G401 (cell line): ENCODE measurements at places on chromosomes 3 and 15. TPM values are rescaled to one million over a fixed set of nuclear protein-coding genes. Genes with fewer than 3 reads are reported as not detected.

GRCh38 chr15:42149493-42150218 lies 6.8 kb downstream of the PLA2G4F start:
- DNase-seq = no peak

DNA sequence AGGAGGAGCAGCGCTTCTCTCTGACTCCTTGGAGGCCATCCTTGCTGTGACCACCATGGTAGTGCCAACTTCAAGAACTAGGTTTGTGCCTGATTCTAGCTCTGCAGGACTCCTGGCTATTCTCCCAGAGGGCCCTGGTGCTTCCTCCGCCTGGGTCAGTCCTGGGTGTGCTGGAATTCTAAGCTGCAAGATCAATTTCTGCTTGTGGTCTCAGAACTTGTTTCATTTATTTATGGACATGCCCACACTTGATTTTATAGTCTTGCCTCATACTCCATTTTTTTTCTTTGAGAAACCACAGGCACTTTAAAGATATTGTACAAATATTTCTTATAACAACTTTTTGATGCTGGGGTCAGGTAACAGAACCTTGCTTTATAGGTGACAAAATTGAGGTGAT lies 87.6 kb downstream of the PDCD6IP start:
- no peak for DNase-seq

DNA sequence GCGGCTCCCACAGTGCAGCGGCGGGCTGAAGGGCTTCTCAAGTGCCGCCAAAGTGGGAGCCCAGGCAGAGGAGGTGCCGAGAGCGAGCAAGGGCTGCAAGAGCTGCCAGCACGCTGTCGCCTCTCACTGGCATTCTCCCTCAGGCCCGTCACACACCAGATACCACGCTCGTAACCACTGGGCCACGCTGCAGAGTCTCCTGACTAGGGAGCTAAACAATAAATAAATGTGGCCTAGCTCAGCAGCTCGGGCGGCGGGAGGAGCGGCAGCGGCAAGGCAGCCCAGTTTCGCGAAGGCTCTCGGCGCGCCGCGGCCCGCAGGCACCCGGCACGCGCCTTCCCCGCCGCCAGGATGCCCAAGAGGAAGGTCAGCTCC lies 55.9 kb upstream of the FAM174B start:
- DNase-seq = no peak

- no peak for DNase-seq
These were observed 616.1 kb downstream of the OTOL1 start for GRCh38 chr3:162112719-162113118.

The GAP43 gene
- not detected in 2 replicates for total RNA-seq

DNA sequence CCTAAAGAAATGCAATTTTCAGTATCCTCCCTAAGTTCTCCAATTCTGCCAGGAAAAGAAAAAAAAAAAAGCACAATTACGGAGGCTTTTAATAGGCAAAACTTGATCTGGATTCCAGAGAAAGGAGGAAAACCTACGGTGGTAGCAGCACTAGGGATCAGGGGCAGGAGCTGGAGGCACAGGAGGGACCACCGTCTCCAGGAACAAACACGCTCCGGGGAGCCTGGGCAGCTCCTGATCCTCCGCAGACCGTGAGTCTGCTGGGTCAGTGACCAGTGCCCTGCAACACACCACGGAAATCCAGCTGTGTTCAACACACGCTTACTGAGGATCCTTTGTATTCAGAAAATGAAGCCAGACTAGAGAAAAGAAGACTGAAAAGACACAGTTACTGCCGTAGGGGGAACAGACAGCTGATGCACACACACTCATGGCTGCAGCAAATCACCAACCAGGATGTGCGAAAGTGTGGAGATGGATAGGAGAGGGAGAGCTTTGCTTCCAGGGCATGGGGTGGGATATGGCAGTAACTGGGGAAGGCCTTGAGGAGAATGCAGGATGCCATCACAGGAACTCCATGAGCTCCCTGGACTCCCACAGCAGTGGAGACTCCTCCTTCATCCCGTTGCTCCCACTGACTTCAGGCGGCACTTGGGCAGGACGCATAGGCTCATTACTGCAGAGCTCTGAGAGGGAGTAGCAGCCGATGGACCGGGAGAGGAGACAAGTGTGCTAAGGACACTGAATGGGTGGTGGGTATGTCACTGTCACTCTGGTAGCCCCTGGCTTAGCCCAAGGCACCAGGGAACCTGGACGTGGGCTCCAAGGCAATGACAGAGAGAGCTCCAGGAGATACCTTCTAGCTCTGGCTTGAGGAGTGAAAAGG lies 167.0 kb downstream of the ATP10A start:
- DNase-seq = no peak

- DNase-seq = no peak
These were observed 71.7 kb upstream of the TMEM115 start for GRCh38 chr3:50430950-50431435.

- DNase-seq = peak; percentile 14
These were observed 23.5 kb downstream of the DRD3 start for GRCh38 chr3:114155370-114155821.

- DNase-seq = peak; percentile 97
These were observed 56.9 kb downstream of the ABTB1 start for GRCh38 chr3:127729556-127730056.

- DNase-seq = no peak
These were observed 551.1 kb upstream of the BCHE start for GRCh38 chr3:166388321-166388720.

DNA sequence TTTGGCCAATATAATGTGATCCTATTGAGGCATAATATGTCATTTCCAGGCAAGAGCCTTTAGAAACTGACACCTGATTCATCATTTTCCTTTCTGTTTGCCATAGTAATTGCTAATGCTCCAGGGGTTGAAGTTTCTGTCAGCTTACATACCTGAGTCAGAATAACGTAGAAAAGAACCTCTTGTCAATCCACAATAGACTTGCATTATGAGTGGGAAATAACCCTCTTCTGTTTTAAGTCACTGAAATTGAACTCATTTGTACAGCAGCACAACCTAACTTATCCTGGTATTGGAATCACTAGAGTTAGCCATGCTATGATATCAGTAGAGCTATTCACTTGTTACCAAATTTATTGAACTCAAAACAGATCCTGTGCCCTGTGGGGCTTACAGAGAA lies 101.7 kb upstream of the TP63 start:
- DNase-seq = no peak

The TNK2 gene
- 45.2 and 51.8 TPM in 2 replicates for total RNA-seq

GRCh38 chr15:83250781-83251180 lies 33.7 kb downstream of the BNC1 start:
- DNase-seq = no peak

- no peak for DNase-seq
These were observed 826.8 kb upstream of the CFAP20DC start for GRCh38 chr3:59876533-59877062.

The CDCP1 gene
- not detected in 2 replicates for total RNA-seq

- DNase-seq = no peak
These were observed 6.8 kb upstream of the DUSP7 start for GRCh38 chr3:52063026-52063723.

The ARNT2 gene
- not detected in 2 replicates for total RNA-seq

- no peak for DNase-seq
These were observed 2.6 kb downstream of the ST3GAL6 start for GRCh38 chr3:98765721-98766120.

The C3orf70 gene
- 0.06 TPM in 1 of 2 replicates, not detected in the other for total RNA-seq

DNA sequence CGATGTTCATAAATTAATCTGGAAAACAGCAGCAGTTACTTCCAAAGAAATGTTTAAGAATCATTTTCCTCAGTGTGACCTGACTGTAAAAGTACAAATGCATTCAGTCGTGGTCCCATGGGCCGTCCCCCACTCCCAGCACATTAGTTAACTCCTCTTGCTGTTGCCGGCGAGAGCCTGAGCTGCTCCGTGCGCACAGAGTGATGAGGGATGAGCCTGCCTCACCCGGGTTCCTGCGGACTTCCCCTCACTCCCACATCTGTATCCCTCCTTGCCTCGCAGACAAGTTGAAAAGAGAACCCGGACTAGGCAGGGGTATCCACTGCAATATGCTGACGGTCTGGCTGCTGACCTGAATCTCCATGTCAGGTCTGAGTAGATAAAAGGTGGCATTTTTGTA lies 861.7 kb upstream of the NR2F2 start:
- DNase-seq = no peak

- no peak for DNase-seq
These were observed 31.5 kb downstream of the SQOR start for GRCh38 chr15:45666119-45666875.

The EXOG gene
- total RNA-seq = 16.6 and 18.2 TPM in 2 replicates

The ACVR2B gene
- total RNA-seq = 9.0 and 11.4 TPM in 2 replicates

DNA sequence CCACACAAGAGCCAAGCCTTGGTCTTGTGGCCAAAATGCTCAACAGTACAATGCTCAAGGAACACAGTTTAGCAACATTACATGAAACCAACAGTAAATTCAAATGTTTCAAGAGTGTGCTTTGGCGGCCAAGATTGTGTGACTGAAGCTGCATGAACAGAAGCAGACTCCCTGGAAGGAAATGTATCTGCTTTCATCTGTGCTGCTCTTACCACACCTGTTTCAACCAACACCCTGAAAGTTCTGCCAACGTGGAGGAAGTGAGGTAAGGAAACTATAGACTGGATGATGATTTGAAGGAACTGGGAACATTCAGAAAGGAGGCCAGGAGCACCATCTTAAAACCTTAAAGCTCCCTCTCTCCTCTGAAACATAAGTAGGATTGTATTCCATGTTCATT lies 55.7 kb downstream of the MB21D2 start:
- no peak for DNase-seq

The TP63 gene
- not detected in 2 replicates for total RNA-seq

The CCDC66 gene
- 6.8 and 7.2 TPM in 2 replicates for total RNA-seq

The TMEM266 gene
- 0.06 and 1.5 TPM in 2 replicates for total RNA-seq

GRCh38 chr15:79943820-79944219 lies 27.2 kb downstream of the BCL2A1 start:
- no peak for DNase-seq

GRCh38 chr3:54146506-54147239 lies 24.3 kb downstream of the CACNA2D3 start:
- peak; percentile 59 for DNase-seq

- DNase-seq = no peak
These were observed 269.4 kb downstream of the UACA start for GRCh38 chr15:70493787-70494516.

The CLDN11 gene
- 3.3 and 4.2 TPM in 2 replicates for total RNA-seq

GRCh38 chr3:128382221-128382807 lies 84.4 kb downstream of the DNAJB8 start:
- peak; percentile 85 for DNase-seq

GRCh38 chr15:41001524-41002214 lies 48.4 kb downstream of the CHAC1 start:
- no peak for DNase-seq

The SYNM gene
- total RNA-seq = 21.8 and 26.1 TPM in 2 replicates

DNA sequence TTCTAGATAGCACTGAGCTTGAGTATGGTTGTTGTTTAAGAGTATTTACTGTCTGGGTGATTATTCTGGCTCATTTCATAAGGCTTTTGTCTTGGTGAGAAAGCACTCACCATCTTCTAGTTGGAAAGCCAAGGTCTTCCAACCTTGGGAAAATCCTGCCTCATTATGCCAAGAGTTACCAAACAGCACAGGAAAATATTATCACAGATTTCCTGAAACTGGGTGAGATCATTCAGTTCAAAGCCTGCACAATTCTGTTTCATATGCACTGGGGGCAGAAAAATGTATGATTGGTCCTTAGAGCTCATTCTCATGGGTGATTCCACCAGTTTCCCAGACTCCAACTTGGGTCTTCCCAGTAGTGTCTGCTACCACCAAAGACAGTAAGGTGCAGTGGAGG lies 291.8 kb downstream of the RORA start:
- DNase-seq = no peak

DNA sequence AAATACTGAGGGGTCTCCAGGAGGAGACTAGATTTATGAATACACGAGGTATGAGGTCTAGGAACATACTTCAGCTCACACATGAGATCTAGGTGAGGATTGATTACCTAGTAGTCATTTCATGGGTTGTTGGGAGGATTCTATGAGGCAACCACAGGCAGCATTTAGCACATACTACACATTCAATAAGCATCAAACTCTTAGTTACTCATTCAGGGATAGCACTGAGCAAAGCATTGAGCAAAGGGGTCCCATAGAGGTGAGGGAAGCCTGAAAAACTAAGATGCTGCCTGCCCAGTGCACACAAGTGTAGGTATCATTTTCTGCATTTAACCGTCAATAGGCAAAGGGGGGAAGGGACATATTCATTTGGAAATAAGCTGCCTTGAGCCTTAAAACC lies 4.5 kb downstream of the CCR5 start:
- no peak for DNase-seq

DNA sequence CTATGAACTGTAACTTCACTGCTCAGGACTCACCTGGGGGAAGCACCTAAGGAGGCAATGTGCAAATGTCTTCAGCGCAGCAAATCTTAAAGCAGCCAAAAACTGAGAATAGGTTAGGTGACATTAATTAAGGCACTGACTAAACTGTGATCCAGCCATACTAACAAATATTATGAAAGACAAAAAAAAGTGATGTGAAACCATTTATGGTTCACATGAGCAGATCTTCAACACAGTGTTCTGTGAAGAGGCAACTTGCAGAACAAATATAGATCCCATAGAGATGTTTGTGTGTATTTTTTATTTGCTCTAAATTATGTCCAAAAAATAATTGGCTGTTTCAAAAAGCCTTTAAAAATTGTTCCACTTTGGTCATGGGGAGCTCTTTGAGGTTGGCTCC lies 24.1 kb upstream of the MITF start:
- no peak for DNase-seq

- no peak for DNase-seq
These were observed 12.5 kb downstream of the TRAT1 start for GRCh38 chr3:108835101-108835500.

The SOX2 gene
- not detected in 2 replicates for total RNA-seq

DNA sequence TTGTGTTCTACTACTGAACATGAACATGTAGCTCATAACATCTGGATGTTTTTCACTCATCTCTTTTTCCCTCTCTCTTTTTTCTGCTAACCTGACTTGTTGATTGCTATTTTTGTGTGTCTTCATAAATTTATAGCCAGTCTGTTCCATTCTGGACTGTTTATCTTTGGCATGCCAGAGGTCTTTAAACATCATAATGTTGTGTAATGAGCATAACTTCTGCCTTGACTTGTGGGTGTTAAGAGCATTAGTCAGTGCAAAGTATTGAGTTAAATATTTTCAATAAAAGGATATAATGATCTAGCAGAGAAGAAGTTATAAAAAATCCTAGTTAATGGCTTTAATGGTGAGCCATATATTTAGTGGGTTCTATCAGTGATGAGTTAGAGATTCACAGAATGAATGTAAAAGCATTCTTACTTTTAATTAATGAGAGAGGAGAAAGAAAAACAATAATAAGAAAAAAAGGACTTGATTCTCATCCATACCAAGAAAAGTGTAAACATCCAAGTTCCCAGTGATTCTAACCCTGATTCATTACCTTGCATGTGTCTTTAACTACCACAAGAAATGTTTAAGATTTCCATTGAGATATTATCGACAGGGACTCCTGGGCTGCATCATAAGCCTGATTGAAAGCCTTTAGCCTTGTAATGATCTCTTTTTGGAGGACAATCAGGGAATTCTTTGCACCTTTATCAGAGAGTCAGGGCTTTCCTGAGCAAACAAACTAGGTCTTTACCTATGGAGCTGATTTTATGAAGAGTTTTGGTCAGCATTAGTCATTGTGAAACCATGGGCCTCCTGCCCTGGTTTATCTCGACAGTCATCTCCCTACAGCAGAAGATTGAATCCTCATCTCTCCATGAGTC lies 22.9 kb downstream of the MITF start:
- DNase-seq = peak; percentile 78

The SOX14 gene
- total RNA-seq = not detected in 2 replicates
